NCI-H2029 (cell line): ENCODE measurements at places on chromosomes 16 and 17.

GRCh38 chr17:51819341-51820219 lies 338.9 kb downstream of the CA10 start:
- no peak for DNase-seq

DNA sequence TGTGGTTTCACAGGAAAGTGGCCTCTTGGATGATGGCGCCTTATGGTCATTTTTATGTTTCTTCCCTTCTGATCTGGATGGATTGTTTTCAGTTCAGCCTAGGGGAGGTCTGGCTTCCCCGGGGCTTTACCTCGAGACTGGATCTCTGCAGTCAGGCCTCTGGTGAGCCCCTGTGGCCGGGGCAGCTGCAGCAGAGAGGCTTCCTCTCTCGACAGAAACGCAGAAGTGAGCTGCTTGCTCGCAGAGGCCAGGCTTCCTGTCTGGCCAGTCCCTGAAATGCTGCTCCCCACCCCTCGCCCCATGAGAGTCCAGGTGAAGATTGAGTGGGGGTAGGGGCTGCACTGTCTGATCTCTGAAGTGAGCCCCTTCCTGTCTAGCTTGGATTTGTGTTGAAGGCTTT lies 44.0 kb downstream of the PLCG2 start:
- no peak for DNase-seq

DNA sequence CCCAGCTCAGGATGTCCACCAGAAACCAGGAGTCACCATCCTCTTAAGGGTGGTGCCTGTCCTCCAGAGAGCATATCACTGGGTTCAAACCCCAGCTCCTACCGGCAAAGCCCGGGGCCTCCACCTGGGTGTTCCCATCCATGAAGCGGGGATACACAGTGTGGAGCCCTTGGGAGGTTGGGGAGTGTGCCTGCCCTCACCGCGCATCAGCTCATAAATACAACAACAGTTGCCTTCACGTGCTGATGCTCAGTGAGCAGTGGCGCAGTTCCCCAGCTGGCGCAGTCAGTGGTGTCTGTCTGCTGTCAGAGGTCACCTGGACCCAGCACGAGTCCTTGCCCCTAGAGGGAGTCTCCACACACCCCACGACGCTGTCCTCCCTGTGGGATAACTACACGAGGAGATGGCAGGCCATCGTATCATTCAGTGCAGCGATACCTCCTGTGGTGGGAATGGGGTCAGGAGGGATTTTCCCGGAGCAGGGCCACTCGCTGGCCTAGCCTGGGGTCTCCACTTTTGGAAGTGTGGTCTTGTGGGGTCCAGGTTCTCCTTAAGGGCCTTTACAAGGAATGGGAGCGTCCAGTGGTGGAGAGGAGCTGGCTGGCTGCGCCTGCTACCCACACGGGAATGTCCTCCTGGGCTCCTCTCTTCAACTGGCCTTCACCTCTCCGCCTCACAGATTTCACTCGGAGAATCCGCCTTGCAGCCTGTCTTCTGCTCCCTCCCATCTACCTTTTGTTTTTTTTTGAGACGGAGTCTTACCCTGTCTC lies 2.3 kb upstream of the ELOB start:
- no peak for DNase-seq

DNA sequence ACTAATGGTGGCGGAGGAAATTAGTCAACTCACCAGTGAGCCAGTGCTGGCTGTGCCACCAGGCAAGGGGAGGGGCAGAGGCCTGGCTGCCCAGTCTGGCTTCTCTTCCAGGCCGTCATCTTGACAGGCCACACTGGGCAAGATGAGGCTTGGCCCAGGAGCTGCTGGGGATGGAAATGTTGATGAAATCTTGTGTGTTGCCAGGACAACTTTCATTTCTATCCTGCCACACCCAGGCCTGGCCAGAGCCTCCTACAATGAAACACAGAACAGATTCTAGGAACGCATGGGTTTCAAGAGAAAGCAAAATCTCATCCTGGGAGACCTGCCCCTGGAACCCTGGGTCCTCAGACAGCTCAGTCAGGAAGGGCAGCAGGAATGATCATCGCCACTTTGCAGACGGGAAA lies 9.3 kb downstream of the HEXIM2 start:
- no peak for DNase-seq
